MG63 (cell line): ENCODE measurements at places on chromosomes 16 and 17. TPM values are rescaled to one million over a fixed set of nuclear protein-coding genes. Genes with fewer than 3 reads are reported as not detected.

HSD17B1 gene
- total RNA-seq, result 0.59 and 2.8 TPM in 2 replicates

TPPP3 gene
- not detected in 2 replicates for total RNA-seq

CES4A gene
- 0.82 TPM in 1 of 2 replicates, not detected in the other for total RNA-seq

UNC45B gene
- not detected in 2 replicates for total RNA-seq

ZMYND15 gene
- total RNA-seq, result 0.30 and 0.33 TPM in 2 replicates

GAS7 gene
- 0.91 and 8.7 TPM in 2 replicates for total RNA-seq

HOXB8 gene
- 3.8 and 4.8 TPM in 2 replicates for total RNA-seq

KCTD19 gene
- not detected in 2 replicates for total RNA-seq

SDK2 gene
- total RNA-seq, result 0.33 TPM in 1 of 2 replicates, not detected in the other

TUBG1 gene
- 65.4 and 69.8 TPM in 2 replicates for total RNA-seq

KCNJ2 gene
- total RNA-seq, result 8.1 and 12.8 TPM in 2 replicates

ATP2A1 gene
- total RNA-seq, result 0.10 TPM in 1 of 2 replicates, not detected in the other

DNA sequence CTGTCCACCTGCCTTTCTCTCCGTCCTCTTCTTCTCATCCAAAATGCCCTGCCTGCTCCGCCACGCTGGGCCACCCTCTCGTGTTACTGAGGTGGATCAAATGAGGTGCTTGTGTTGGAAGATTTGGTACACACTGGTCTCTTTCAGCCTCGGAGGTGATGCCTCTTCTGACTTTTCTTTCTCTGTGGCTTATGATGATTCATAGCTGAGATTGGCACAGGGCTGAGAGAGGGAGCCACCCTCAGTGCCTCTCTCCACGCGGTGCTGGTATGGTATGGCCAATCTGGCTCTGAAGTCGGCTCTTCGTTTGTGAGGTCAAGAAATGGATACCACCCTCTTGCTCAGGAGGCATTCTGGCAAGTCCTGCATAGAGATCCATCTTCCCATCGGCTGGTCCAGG is 82.4 kb downstream of the PLCG2 start:
- DNase-seq, result peak; percentile 36

GRCh38 chr16:71837150-71837549 is 8.6 kb upstream of the ATXN1L start:
- DNase-seq, result no peak

DNA sequence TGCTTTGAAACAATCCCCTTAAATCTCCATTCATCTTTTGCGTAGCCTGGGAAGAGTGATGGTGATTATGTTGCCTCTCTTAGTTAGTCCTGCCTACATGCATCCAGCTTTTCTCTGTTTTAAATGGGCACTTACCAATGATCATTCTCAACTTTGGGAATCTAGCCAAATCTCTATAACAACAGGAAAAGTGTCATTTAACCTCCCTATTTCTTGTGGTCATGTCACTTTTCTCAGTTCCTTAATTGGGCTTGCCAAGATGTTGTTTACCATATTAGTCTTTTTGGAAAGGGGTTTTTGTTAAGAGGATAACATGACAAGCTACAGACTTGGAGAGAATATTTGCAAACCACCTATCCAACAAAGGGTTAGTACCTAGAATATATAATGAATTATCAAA is 15.6 kb upstream of the CLEC10A start:
- DNase-seq, result no peak

DNA sequence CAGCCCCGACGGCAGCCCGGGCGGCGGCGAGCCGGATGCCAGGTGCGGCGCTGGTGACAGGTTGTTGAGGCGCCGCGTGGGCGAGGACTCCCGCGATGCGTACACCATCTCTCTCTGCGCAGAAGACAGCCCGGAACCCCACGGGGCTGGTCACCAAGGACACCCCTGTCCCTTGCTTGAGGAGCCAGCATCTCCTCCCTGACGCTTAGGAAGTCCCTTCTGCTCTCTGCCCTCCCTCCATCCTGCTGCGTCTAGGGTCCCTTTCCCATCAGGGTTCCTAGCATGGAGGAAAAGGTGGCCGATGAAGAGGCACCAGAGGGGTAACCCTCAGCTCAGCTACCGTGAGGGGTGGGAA is 43.6 kb downstream of the SRCIN1 start:
- DNase-seq, result no peak

DNA sequence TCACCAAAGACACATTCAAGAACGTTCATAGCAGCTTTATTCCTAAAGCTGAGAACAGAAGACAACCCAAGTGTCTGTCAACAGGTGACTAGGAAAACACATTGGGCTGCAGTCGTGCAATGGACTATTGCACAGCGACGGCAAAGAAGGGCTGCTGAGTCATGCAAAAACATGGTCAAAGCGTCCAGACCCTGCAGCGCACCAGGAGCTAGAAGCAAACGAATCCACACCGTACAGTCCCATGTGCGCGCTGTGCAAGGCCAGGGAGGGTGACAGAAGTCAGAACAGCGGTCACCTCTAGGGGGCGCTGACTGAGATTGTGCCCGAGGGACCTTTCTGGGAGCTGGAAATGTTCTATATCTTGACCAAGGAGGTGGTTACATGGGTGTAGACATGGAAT is 266.4 kb downstream of the MAF start:
- no peak for DNase-seq

- DNase-seq, result no peak
Measured at GRCh38 chr17:58504826-58505351, 9.5 kb downstream of the MTMR4 start.

GRCh38 chr17:177762-178161 is 3.7 kb downstream of the DOC2B start:
- DNase-seq, result no peak

- peak; percentile 25 for DNase-seq
Measured at GRCh38 chr16:1152651-1153259, at the start of gene CACNA1H. CACNA1H (plus strand) TSS chr16:1153106; CDS start chr16:1153738, 632 bp downstream.

DNA sequence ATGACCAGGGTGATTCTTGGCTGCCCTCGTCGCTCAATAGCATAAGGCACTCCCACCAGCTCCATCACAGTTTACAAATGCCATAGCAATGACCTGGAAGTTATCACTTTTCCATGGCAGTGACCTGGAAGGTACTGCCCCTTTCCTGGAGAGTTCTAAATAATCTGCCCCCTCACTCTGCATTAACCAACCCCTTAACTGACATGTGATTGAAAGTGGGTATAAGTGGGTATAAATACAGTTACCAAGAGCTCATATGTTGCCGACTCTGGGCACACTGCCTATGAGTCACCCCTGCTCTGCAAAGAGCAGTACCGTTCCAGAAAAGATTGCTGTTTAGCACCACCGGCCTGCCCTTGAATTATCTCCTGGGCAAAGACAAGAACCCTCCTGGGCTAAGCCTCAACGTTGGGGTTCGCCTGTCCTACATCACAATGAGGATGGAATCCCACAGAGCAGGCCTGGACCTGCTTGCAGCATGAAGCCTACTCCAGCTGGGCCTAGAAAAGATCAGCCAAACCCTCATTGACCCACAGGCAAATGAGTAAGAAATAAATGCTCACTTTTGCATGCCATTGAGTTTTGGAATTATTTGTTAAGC is 95.2 kb upstream of the SEC14L1 start:
- peak; percentile 93 for DNase-seq

DNA sequence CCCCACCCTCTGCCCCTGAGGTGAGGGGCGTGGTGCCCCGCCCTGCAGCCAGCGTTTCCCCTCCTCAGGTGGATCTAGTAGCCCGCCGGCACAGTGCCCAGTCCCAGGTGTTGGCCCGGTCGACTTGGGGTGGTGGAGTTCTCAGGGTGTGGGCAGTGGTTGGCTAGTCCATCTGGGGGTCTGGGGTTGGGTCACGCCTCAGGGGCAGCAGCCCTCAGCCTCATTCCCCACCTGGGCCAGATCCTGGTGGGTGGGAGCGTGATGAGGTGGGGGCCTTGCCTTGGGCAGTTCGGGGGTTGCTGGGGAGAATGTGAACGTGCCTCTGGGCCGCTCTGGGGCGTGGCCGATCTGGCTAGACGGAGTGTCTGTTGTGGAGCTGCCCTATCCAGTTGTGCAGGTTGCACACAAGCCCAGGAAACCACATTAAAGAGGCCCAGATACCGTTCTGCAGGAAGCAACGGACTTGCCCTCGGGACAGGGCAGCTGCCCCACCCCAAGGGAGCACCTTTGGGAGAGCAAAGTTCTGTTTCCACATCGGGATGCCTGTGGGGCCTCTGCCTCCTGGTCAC is 32.0 kb downstream of the GSE1 start:
- DNase-seq, result no peak

- peak; percentile 52 for DNase-seq
Measured at GRCh38 chr17:64448665-64449512, at the start of gene MILR1. MILR1 (plus strand) TSS chr17:64449115; CDS start chr17:64449169, 54 bp downstream.

- DNase-seq, result no peak
Measured at GRCh38 chr17:63658366-63658765, 36.1 kb downstream of the MAP3K3 start.

- no peak for DNase-seq
Measured at GRCh38 chr17:67311575-67311974, 54.8 kb downstream of the PSMD12 start.

GRCh38 chr16:88469615-88470395 is 16.7 kb downstream of the ZFPM1 start:
- no peak for DNase-seq

DNA sequence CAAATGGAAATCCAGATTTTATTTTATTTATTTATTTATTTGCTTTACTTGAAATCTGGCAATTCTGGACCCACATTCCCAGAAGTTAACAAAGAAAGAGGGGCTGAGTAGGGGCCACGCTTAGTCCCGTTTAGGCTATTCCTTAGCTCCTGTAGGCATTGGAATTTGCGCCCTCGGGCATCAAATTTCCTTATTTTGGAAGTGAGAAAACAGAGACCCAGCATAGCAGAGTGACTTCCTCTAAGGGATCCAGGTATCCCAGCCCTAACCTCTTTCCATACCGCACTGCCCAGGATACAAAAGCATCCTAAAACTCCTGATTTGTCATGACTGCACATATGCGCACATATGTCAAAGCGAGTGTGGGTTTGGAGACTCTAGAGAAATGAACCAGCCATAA is 19.0 kb upstream of the SMG1 start:
- no peak for DNase-seq

DNA sequence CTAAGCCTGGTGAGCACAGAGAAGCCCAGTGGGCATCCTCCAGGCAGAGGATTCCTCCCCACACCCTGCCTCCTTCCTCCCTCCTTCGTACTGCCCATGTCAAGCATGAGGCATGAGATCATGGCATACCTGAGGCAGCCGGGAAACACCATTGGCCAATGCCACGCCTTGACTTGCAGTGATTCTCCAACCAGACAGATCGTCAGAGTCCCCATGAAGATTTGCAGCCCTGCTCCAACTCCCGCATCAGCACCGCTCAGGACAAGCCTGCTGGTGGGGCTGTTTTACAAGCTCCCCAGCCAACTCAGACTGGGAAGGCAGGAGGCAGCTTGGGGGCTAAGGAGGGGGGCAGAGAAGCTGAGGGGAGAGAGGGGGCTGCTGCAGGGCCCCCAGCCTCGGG is 2.9 kb upstream of the KRT16 start:
- no peak for DNase-seq

- peak; percentile 88 for DNase-seq
Measured at GRCh38 chr16:75647492-75648264, at the start of the genes KARS1 and TERF2IP. KARS1 (minus strand) TSS chr16:75647665; CDS start chr16:75647639, 26 bp downstream. TERF2IP (plus strand) TSS chr16:75647773; CDS start chr16:75647883, 110 bp downstream.

DNA sequence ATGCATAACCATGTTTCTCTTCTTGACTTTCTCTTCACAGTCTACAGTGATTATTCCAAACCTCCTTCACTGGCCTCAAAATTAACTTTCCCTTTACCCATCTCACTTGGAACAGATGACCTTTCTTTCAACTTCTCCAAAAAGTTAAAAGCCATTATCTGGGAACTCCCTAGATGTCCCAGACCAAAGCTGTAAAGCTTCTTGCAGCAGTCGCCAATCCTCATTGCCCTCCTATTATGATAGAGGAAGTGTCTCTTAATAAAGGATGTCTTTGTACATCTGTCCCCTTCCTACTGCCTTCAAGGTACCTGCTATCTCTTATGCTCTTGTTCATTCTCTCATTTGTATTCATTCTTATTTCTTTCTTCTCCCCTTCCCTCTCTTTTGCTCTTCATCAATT is 127.5 kb downstream of the MRTFB start:
- no peak for DNase-seq

- peak; percentile 50 for DNase-seq
Measured at GRCh38 chr17:17781591-17782496, 54.9 kb downstream of the SREBF1 start.

DNA sequence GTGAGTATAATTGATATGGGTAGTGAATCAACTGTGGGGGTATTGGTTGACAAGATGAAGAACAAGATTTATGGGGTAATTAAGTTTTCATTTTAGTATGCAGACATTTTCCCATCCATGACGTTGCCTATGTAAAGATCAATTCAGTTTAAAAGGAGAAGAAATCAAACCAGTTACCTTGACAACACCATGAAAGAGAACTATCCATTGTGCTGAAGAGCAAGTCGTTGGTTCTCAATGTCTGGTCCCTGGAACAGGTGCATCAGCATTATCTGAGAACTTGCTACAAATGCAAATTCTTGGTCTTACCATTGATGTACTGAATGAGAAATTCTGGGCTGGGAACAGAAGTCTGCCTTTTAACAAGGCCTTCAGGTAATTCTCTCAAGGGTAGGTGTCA is 801 bp upstream of the OR4D2 start:
- no peak for DNase-seq

- no peak for DNase-seq
Measured at GRCh38 chr17:40517286-40517662, 15.9 kb upstream of the TNS4 start.

DNA sequence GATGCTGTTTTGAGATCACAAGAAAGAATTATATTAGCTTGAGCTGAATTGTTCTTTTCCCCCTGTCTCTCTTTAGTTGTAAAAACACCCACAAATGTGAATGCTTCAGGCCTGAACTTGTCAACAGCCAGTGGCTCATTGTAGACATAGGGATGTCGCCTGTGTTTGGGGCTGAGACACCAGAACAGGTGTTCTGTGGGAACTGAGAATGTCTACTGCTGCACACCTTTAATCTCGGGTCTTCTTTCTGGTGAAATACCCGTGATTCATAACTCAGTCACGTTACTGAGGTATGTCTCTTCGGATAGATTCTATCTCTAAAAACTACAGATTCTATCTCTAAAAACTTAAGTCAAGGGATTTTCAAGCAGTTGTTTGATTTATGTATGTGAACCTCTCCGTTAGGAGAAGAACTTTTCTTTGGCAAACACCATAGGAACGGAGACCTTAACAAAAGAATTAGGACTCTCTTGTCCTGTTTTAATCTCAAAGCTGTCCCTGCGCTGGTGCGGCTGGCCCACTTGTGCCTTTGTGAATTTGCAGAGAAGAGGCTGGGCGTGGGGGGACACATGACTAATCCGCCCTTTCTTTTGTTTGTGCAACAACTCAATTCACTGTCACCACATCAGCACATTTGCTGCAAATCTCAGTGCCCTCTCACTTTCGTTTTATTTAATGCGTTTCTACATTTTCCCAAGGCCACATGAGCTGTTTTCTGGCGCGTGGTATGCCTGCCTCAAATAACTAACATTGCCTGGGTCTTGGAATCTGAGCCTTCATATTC is 643.0 kb downstream of the MAF start:
- no peak for DNase-seq

- no peak for DNase-seq
Measured at GRCh38 chr17:14161419-14161818, 75.2 kb downstream of the CDRT15 start.

- no peak for DNase-seq
Measured at GRCh38 chr17:41737680-41738023, 3.2 kb upstream of the HAP1 start.

DNA sequence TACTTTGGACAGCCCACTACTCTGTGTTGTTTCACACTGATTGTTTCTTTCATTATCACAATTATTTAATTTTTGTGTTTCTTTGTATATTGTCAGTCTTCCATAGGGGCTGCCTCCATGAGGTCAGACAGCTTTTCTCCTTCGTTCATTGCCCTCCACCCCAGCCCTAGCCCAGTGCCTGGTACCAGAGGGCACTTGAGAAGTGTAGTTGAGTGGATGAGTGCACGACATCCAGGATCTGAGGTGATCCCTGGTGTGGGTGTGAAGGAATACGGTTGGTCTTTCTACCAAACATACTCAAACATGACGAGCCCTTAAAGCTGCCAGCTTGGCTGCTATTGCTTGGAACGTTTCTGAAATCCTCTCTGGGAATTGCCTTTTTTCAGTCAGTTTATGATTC is 37.9 kb downstream of the DHRS7B start:
- DNase-seq, result no peak
